ENCODE measurements at places on chromosomes 2 and 18. TPM values are rescaled to one million over a fixed set of nuclear protein-coding genes. Genes with fewer than 3 reads are reported as not detected.
A peak's percentile ranks its signal among the peaks of the same experiment; 100 is the strongest.

GRCh38 chr2:227766373-227766883 lies 20.7 kb downstream of the SCYGR8 start:
- no peaks in the 10 kb centered on the region for H3K36me3 ChIP-seq
- no peaks in the 10 kb centered on the region for H3K4me1 ChIP-seq
- no peak overlapping the region for H3K4me3 ChIP-seq
- no peaks in the 10 kb centered on the region for H3K27me3 ChIP-seq
- H3K27ac ChIP-seq: no peak overlapping the region

DNA sequence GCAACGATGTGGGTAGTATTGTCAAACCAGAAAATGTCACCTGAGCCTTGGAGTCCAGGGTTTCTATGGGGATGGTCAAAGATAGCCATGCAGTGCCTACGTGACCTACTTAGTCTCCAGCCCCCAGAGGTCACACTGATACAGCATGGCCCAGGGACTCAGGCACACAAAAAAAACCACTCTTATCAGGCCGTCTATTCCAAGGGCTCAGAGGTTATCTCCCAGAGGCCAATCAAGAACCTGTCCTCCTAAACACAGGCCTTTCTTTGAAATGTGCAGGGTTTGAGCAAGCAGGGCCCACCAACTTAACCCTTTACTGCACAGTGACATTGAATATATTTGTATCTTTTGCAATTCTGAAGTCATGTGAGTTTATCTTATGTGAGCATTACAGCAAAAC lies 82.7 kb downstream of the MRO start:
- H3K27me3 ChIP-seq: no peaks in the 10 kb centered on the region
- H3K36me3 ChIP-seq: no peaks in the 10 kb centered on the region
- DNase-seq: no peak
- H3K4me1 ChIP-seq: no peaks in the 10 kb centered on the region

- peaks cover 36% of the 10 kb centered on the region for H3K36me3 ChIP-seq
- no peaks in the 10 kb centered on the region for H3K27me3 ChIP-seq
- peak overlapping the region; percentile 84 for H3K27ac ChIP-seq
Measured at GRCh38 chr2:61510674-61511671, 27.2 kb downstream of the XPO1 start.

Gene CD8A
- polyA plus RNA-seq: 0.12 TPM

Gene IMP4
- 87.8 TPM for polyA plus RNA-seq

Gene UCN
- polyA plus RNA-seq: 0.99 TPM

- H3K36me3 ChIP-seq: peaks cover 11% of the 10 kb centered on the region
- H3K4me1 ChIP-seq: no peaks in the 10 kb centered on the region
- no peaks in the 10 kb centered on the region for H3K27me3 ChIP-seq
- DNase-seq: no peak
- no peak overlapping the region for H3K27ac ChIP-seq
- no peak overlapping the region for H3K4me3 ChIP-seq
Measured at GRCh38 chr2:108409768-108410167, 32.0 kb downstream of the SULT1C4 start.

DNA sequence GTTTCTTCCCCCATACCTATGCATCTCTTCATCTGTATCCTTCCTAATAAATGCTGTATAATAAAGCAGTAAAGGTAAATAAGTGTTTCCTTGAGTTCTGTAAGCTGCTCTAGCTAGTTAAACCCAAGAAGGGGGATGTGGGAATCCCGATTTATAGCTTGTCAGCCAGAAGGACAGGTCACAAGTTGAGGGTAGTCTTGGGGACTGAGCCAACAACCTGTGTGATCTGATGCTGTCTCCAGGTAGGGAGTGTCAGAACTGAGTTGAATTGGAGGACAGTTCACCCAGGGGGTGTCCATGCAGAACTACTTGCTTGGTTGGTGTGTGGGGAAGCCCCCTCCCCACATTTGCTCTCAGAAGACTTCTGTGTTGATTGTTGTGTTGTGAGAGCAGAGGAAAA lies 112.4 kb downstream of the LDLRAD4 start:
- DNase-seq: no peak
- no peak overlapping the region for H3K4me3 ChIP-seq
- H3K27me3 ChIP-seq: no peaks in the 10 kb centered on the region
- H3K27ac ChIP-seq: no peak overlapping the region
- H3K36me3 ChIP-seq: no peaks in the 10 kb centered on the region
- H3K4me1 ChIP-seq: no peaks in the 10 kb centered on the region

DNA sequence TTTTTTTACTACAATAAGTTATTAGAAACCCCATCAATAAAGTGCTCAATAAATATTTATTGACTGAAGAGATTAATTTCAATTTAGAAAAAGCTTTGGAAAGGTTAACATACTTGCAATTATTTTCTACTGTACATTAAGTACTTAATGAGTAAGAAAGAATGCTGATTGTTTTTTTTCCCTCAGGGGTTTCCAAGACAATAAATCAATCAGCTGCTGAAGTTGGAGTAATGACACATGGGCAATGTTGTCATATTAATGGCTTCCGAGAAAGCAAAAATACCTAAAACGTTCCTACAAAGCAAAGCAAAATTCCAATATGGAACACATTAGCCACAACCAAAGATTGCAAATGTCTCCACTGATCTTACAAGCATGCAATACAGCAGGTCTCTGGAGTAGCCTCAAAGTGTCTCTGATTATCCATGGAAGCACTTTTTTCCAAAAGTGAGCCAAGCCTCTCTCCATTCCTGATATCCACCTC lies 66.7 kb downstream of the ZC3H6 start:
- H3K27me3 ChIP-seq: no peaks in the 10 kb centered on the region
- no peak overlapping the region for H3K27ac ChIP-seq
- DNase-seq: no peak
- no peaks in the 10 kb centered on the region for H3K36me3 ChIP-seq

Gene LTBP1
- 15.7 TPM for polyA plus RNA-seq

DNA sequence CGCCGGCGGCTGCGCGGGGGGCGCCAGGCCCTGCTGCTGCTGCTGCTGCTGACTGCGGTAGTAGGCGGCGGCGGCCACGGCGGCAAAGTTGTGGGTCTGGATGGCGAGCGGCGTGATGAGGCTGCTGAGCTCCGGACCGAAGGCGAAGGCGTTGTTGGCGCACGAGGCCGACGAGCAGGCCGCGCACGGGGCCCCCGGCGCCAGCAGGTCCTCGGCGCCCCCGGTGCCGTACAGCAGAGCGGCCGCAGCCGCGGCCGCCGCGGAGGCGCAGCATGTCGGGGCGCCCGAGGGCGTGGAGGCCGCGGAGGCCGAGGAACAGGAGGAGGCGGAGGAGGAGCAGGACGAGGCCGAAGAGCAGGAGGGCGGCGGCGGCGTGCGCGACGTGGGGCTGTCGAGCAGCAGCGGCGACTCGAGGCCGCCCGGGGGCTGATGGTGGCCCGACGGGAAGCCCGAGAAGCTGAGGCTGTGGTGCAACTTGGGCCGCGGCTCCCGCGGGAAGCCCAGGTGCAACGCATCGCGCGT lies 1.8 kb downstream of the ZFP36L2 start:
- H3K4me3 ChIP-seq: peak overlapping the region; percentile 97
- H3K4me1 ChIP-seq: peaks cover 50% of the 10 kb centered on the region
- no peaks in the 10 kb centered on the region for H3K27me3 ChIP-seq
- DNase-seq: peak; percentile 51
- peaks cover 15% of the 10 kb centered on the region for H3K36me3 ChIP-seq

- H3K27me3 ChIP-seq: no peaks in the 10 kb centered on the region
- DNase-seq: no peak
- H3K4me1 ChIP-seq: peaks cover 5% of the 10 kb centered on the region
- no peak overlapping the region for H3K4me3 ChIP-seq
- H3K27ac ChIP-seq: no peak overlapping the region
- H3K36me3 ChIP-seq: no peaks in the 10 kb centered on the region
Measured at GRCh38 chr2:42112418-42112817, 56.7 kb upstream of the EML4 start.

- no peak overlapping the region for H3K4me3 ChIP-seq
- no peak overlapping the region for H3K27ac ChIP-seq
- no peaks in the 10 kb centered on the region for H3K27me3 ChIP-seq
- no peaks in the 10 kb centered on the region for H3K36me3 ChIP-seq
- DNase-seq: no peak
- no peaks in the 10 kb centered on the region for H3K4me1 ChIP-seq
Measured at GRCh38 chr2:140643761-140644187, 1487.0 kb downstream of the LRP1B start.

GRCh38 chr2:7071154-7071553 lies 153.9 kb downstream of the RNF144A start:
- no peak overlapping the region for H3K27ac ChIP-seq
- no peaks in the 10 kb centered on the region for H3K4me1 ChIP-seq
- H3K4me3 ChIP-seq: no peak overlapping the region
- DNase-seq: no peak

DNA sequence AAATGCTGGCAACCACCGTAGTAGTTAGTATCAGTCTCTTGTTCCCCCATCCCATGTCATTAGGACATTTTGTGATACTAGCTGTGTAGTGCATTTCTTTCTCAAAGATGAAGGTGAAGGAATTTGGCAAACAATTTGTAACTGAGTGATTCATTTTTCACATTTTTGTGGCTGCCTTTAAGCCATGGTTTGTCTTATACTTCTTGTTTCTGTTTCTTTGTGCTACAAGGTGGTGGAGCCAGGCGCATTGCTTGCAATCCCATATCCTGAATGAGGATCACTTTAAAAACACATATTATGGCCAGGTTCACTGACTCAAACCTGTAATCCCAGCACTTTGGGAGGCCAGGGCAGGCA lies 40.6 kb downstream of the GPD2 start:
- no peaks in the 10 kb centered on the region for H3K36me3 ChIP-seq
- DNase-seq: no peak
- H3K4me1 ChIP-seq: no peaks in the 10 kb centered on the region
- no peaks in the 10 kb centered on the region for H3K27me3 ChIP-seq

GRCh38 chr2:85945172-85945571 lies 56.4 kb upstream of the ST3GAL5 start:
- H3K4me1 ChIP-seq: no peaks in the 10 kb centered on the region
- no peak for DNase-seq
- H3K36me3 ChIP-seq: peaks cover 5% of the 10 kb centered on the region
- no peaks in the 10 kb centered on the region for H3K27me3 ChIP-seq
- H3K4me3 ChIP-seq: no peak overlapping the region

DNA sequence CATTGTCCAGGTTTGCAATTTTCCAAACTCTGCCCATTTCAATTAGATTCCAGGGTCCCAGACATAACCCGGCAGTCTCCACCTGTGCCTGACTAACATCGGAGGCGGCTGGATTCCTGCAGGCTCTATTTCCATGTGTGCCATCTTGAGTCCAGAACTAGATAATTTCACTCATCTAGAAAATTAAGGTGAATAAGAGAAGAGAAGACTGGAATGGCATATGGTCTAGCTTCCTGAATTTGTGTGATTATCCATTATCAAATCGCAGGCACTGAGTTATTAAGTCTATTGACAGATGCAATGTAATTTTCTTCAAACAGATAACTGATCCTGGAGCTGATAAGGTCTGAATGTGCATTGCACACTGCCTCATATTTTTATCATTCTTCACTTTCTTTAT lies 305.2 kb downstream of the ETAA1 start:
- no peak for DNase-seq
- H3K27me3 ChIP-seq: no peaks in the 10 kb centered on the region
- H3K36me3 ChIP-seq: no peaks in the 10 kb centered on the region
- no peaks in the 10 kb centered on the region for H3K4me1 ChIP-seq
- no peak overlapping the region for H3K4me3 ChIP-seq

- no peak for DNase-seq
- no peak overlapping the region for H3K27ac ChIP-seq
- peaks cover 20% of the 10 kb centered on the region for H3K4me1 ChIP-seq
Measured at GRCh38 chr2:37326285-37326684, 1.7 kb upstream of the PRKD3 start.

DNA sequence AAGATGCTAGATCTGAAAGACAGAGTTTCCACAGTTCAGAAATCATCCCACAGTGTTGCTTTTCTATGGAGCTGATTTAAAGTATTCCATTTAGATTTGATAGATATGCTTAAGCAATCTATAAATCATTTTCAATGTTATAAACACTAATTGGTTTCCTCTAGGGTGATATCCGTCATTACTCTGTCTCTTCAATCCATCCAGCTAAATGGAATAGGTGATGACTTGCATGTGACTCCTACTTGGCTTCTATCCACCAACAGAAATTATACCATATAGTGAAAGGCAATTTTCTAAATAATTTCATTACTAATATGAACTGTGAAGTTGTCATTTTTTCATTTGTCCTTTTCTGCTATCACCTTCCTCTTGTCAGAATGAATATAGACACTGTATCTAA lies 84.9 kb downstream of the AOX1 start:
- H3K4me3 ChIP-seq: no peak overlapping the region
- H3K4me1 ChIP-seq: no peaks in the 10 kb centered on the region
- H3K27me3 ChIP-seq: no peaks in the 10 kb centered on the region

DNA sequence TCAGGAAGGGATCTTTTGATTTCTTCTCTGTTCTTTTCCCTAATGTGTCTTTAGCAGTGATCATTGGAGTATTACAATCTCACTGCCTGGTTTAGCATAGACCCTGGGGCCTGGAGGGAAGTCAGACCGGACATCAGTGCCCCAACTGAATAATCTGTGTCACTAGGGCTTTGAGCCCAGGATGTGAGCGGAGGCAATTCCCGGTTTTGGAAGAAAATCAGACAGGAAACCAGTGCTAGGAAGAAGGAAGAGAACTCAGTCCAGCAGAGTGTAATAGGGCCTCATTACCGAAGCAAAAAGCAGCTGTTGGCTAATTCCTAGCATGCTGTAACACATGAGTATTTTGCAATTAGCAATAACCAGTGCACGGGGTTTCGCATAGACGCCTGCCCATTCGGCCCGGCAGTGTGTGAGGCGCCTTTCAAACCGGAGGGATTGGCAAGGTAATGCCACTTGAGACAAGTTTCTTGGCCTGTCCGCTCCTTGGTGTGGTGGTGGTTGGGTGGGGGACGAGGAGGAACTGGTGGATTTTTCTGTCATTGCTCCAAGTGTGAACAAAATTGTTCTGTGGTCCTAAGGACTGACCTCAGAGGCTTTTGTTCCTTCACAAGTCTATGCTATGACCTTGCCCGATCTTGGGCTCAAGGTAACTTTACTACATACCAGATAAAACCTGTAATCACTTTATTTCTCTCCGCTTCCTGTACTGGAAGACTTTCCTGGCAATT lies 2.8 kb downstream of the FOSL2 start:
- H3K27ac ChIP-seq: no peak overlapping the region
- H3K4me1 ChIP-seq: peaks cover 6% of the 10 kb centered on the region
- no peaks in the 10 kb centered on the region for H3K36me3 ChIP-seq
- H3K4me3 ChIP-seq: no peak overlapping the region

Gene CAPN13
- polyA plus RNA-seq: 0.50 TPM

Gene CYP26B1
- polyA plus RNA-seq: 0.07 TPM

Gene IL1RL1
- not detected for polyA plus RNA-seq

Gene NR4A2
- polyA plus RNA-seq: 0.71 TPM

DNA sequence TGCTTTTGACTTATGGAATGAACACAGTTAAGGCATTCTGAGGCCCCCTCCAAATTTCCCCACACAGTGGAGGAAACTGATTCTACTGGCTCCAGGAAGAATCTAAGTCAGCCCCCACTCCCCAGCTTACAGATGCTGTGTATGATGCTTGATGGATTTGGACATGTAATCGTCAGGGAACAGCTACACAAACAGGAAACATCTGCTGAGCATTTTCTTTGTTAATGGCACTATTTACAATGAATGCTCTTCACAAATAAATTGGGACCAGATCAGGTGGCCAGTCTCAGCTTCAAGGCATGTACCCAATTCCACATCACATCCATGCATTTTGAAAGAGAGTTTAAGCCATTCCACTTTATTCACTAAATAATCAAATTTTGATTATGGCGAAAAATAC lies 562.3 kb downstream of the SOX11 start:
- H3K4me1 ChIP-seq: no peaks in the 10 kb centered on the region
- H3K36me3 ChIP-seq: no peaks in the 10 kb centered on the region
- no peak for DNase-seq

- H3K36me3 ChIP-seq: no peaks in the 10 kb centered on the region
- no peak overlapping the region for H3K4me3 ChIP-seq
- H3K27me3 ChIP-seq: no peaks in the 10 kb centered on the region
Measured at GRCh38 chr2:8159966-8160603, 521.8 kb upstream of the ID2 start.

Data from GM23338 (cell line).